ENCODE measurements at places on chromosomes 4 and X. TPM values are rescaled to one million over a fixed set of nuclear protein-coding genes. Genes with fewer than 3 reads are reported as not detected.
A peak's percentile ranks its signal among the peaks of the same experiment; 100 is the strongest.

The ALG13 gene
- 56.7 TPM for total RNA-seq

The MAGEC2 gene
- not detected for total RNA-seq

The PLP1 gene
- not detected for total RNA-seq

- DNase-seq = no peak
Observed at GRCh38 chr4:150045410-150045809, 32.8 kb upstream of the DCLK2 start.

DNA sequence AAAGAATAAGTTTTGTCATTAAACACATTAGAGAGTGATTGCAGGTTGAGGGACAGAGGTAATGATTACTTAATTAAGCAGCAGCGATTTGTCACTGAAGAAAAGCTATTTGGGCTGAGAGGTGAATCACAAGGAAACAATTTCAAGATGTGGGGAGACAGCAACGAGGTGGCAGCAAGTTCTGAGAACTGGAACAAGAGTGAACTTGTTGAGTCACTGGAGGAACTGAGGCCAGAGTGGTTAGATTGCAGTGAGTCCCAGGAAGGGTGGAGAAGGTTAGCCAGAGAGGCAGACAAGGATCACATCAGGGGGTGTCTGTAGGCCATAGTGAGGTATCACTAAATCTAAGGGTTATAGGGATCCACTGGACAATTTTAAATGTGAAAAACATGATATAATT lies 57.9 kb upstream of the TMPRSS11A start:
- no peak for DNase-seq

GRCh38 chrX:10769696-10770619 lies 149.6 kb upstream of the MID1 start:
- DNase-seq = peak; percentile 11

GRCh38 chrX:9171841-9172463 lies 138.0 kb upstream of the FAM9B start:
- peak; percentile 20 for DNase-seq

- no peak for DNase-seq
Observed at GRCh38 chr4:17920681-17921080, 100.9 kb downstream of the LCORL start.

DNA sequence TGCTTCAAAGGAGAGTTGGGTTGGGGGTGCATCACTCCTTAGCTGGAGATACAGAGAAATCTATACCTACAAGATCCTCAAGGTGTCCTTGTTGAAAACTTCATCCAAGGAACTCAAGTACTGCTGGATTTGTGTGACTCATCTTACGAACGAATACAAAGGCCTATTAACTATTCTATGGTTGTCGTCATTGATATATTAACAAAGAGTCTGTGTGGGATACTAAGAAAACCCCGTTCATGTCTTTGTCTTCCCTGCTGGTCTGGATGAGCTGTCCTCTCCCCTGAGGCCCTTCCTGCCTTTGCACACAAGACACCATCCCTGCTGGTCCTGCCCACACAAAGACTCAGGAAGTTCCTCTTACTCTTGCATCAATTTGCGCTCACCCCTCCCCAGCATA lies 54.9 kb upstream of the IRF2 start:
- DNase-seq = no peak

DNA sequence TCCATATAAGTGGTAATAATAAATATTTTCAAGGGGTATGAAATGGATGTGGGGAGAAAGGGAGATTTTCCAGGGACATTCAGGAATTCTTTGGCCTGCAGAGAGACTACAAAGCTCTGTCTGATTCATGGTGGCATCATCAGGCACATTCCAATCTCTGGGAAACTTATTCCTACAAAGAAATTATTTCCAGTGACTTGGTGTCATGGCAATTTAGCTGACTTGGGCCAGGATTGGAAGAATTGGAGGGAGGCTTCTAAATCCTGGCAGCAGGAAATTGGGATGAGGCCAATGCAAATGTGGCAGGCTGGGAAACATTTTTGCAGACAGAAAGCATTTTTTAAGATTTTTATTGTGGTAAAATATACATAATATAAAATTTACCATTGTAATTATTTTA lies 204.6 kb downstream of the RTL9 start:
- DNase-seq = no peak

GRCh38 chr4:56757821-56758411 lies 63.6 kb downstream of the SPINK2 start:
- DNase-seq = peak; percentile 61

DNA sequence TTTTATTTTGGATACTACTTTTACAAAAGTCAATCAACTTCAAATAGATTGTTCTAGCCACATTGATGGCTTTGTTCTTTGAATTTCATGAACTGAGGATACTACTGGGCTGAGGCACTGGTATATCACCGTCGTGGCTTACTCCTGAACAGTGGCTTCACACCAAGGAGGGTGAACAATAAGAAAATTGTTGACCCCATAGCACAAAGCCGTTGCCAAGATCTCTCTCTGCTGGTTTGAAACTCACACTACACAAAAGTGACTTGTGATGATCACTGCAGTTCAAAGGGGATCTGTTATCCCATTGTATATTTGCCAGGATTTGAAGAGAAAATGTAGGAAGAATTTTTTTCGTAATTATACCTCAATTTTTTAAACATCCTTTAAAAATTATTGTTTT lies 119.6 kb downstream of the PDLIM5 start:
- no peak for DNase-seq

Data from dermis blood vessel endothelial cell (primary cell).